ENCODE measurements at places on chromosomes 2 and 18.

DNA sequence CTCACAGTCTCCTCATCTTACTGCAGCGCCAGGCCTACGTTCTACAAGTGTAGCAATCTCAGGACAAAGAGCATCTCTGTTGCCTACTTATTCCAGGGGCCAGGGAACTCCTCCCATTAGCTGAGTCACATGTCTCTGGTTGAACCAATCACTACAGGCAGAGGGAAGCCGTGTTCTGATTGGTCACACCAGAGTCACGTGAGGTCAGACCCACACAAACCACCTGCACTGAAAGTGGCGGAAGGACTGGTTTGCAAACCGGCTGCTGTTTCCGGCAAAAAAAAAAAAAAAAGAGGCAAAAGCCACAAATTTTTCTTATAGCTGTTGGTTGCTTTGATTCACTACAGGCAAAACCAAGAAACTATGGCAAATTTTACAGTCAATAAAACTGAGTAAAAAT is 21.9 kb upstream of the USP14 start:
- no peak for DNase-seq

GRCh38 chr2:54903736-54904554 is 146.3 kb downstream of the RTN4 start:
- DNase-seq = peak; percentile 98

DNA sequence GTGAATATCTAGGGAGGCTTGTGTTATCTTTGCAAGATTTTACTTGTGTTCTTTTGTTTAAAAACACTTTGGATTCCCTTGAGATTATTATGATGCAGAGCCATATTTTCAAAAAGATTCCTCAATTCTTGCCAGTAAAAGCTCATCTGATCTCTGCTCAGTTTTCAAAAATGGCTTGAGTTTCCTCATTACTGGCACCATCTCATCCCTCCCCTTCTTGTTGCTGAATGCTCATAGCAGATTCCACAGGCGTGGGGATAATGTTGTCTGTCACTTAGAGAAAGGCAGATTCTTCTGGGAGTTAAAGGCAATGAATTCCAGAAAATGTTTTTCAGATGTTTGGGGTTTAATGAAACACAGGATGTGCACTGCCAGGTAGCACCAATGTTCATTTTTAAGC is 170.4 kb upstream of the TANK start:
- no peak for DNase-seq

DNA sequence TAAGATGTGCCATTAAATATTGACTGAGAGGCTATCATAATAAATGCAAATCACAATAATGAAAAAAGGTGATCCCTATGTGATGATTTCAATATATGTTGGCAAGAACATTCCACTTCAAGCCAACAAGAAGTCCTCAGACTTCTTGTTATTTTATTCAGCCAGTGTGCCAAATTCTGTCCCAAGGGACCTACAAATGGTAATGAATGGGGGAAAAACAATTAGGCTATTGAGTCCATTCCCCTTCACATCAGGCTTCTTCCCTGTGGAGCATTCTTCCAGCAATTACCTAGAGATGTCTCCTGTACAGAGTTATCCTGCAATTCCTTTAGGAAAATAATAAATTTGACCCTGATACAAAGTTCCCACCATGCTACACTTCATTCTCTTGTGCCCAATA is 144.4 kb downstream of the PIEZO2 start:
- DNase-seq = no peak

- DNase-seq = no peak
Measured at GRCh38 chr2:38080346-38080745, 4.4 kb upstream of the CYP1B1 start.

DNA sequence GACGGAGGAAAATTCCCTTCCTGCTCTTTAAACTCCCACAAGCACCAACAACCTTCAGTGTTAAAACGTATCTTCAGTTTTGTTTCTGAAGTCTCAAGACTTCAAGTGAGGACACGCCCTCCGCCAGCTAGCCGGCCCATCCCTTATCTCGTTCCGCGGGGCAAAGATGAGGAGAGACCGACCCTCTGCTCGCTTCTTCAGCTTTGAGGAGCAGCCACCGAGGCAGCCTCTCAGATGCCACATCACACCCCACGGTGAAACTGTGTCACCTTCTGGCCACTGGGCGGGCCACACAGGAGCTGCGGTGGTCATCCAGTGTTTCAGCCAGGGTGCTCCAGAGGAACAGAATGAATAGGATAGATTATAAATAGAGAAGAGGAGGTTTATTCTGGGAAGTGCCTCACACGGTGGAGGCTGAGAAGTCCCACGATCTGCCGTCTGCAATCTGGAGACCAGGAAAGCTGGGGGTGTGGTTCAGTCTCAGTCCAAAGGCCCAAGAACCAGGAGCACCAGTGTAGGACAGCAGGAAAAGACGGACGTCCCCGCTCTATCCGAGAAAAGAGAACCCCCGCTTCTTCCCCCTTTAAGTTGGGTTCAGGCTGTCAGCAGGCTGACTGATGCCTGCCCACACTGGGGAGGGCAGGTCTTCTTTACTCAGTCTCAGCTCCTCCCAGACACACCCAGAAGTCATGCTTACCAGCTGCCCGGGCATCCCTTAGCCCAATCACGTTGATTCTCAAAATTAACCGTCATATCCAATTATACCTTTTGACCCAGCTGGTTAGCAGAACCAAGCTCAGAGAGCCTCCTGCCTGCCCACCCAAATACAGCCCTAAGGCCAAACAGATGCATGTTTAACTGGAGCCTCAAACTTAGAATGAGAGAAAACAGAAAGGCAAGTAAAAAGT is 399.7 kb upstream of the ID2 start:
- no peak for DNase-seq

DNA sequence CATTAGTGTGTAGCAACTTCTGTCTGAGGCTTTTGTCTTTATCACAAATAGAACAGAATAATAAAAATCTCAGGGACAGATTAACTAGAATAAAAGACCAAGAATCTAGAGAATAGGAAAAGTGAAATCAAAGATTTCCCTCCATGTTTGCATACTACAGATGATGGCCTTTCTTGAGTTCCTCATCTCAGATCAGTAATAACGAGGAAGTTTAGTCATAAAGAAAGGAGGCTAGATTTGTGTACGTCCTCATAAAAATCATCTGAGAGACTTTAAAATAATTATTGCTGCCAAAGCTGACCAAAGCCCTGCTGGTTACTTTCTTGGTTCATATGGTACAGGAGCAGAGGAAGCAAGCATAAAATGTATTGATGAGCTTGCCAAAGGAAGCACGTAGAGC is 117.3 kb downstream of the MIB1 start:
- no peak for DNase-seq

All from brain microvascular endothelial cell (primary cell).